ENCODE measurements at places on chromosomes 7 and 10.

DNA sequence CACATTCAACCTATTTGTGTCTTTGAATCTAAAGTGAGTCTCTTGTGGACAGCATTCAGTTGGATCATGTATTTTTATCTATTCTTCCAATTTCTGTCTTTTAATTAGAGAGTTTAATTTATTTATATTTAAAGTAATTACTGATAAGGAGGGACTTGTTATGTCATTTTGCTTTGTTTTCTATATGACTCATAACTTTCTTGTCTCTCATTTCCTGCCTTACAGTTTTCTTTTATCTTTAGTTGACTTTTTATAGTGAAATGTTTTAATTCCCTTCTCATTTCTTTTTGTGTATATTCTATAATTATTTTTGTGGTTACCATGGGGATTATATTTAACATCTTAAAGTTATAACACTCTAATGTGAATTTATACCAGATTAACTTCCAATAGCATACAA lies 7.3 kb upstream of the ZNF518A start:
- no peak for DNase-seq

DNA sequence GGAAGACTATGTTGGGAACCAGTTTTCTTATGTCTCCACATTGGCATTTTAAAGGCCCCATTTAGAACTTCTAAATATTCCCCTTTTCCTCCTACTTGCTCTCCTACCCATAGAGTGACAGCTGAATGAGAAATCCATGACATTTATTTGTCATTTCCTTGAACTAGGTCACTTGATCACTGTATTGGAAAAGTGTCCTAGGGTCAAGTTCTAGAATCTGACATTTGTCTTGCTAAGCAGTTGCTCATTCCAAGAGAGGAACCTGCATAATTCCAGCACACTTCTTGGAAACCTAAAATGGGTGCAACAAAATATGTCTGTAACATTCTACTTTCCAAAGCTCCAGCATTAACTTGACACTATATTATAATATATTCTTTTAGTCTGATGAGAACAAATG lies 3.6 kb upstream of the DPY19L1 start:
- DNase-seq = no peak

DNA sequence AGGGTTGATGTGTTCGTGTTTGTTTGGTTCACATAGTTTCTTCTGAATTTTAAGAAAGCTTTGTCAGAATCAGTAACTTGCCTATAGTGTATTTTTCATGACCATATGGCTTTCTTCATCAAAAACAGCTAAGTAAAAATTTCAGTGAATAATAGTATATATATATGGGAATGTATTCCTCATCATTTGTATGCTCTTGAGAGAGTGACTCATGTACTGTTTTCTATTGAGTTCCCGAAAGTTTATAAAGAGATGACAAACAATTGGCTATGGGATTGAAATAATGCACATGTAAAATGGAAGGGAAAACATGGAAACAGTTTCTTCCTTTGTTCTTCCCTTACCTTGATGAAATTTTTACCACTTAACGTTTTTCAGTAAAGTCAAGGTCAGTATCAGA lies 56.4 kb downstream of the KAT6B start:
- no peak for DNase-seq

- no peak for DNase-seq
These were observed 4.4 kb upstream of the FKBP9 start for GRCh38 chr7:32952876-32953275.

- no peak for DNase-seq
These were observed 50.2 kb upstream of the GNA12 start for GRCh38 chr7:2894118-2894940.

DNA sequence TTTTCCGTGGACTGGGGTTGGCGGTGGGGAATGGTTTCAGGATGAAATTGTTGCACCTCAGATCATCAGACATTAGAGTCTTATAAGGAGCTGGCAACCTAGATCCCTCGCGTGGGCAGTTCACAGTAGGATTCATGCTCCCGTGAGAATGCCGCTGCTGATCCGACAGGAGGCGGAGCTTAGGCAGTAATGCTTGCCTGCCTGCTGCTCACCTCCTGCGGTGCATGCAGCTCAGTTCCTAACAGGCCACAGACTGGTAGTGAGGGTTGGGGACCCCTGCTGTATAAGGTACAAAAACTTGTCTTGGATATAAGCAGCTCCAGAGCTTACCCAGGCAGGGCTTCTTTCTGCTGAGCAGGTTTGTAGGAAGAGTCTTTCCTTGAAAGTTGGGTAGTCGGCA lies 53.9 kb downstream of the SHH start:
- no peak for DNase-seq

DNA sequence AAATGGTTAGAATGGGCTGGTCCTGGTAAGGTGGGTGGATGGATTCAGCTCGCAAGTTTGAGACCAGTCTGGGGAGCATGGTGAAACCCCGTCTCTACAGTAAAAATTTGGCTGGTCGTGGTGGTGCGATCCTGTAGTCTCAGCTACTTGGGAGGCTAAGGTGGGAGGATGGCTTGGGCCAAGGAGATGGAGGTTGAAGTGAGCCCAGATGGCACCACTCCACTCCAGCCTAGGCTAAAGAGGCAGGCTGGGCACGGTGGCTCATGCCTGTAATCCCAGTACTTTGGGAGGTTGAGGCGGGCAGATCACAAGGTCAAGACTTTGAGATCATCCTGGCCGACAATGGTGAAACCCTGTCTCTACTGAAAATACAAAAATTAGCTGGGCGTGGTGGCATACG lies 15.3 kb downstream of the IFT22 start:
- no peak for DNase-seq

DNA sequence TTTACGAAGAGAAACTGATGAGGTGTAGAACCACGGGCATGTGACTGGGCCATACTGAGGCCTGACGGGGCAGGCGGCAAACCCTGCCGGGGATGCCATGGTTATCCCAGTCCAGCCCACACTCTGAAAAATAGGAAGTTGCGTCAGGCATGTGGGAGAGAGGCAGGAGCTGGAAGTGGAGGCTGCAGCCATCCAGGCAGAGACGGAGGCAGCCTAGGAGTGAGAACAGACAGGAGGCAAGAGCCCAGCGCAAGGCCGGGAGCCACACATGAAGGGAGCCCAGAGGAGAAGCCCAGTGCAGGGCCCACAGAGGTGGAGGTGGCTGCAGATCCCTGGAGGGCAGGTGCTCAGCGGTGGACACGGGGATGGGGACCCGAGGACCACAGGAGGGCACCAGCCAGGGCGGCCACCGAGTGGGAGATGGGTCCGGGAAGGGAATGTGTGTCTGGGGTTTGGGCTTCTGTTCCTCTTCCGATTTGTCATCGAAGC lies 175.2 kb upstream of the PPP2R2D start:
- no peak for DNase-seq

GRCh38 chr10:96389785-96390184 lies 31.0 kb upstream of the OPALIN start:
- no peak for DNase-seq

DNA sequence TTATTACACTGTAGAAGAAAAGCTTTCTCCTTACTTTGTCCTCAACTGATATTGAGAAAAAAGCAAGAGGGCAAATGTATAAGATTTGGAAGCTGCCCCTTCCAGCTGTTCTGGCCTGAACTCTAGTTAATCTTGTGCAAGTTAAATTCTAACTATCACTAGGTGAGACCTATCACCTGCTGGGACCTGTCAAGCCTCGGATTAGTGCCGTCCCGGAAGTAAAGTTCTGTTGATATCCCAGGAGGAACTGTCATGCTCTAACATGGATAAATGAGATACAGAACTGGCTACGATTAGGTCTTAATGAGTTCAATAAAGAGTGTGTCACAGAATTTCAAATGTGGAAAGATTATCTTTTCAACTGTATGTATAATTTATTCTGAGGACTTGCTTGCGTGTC lies 1.2 kb upstream of the BPGM start:
- DNase-seq = no peak

- DNase-seq = peak; percentile 20
These were observed 30.0 kb upstream of the SAMD9L start for GRCh38 chr7:93178213-93178612.

GRCh38 chr7:42854571-42855118 lies 57.2 kb downstream of the C7orf25 start:
- DNase-seq = no peak

- DNase-seq = no peak
These were observed 40.6 kb downstream of the TMEM60 start for GRCh38 chr7:77757589-77757988.

- DNase-seq = peak; percentile 39
These were observed 1.0 kb downstream of the CDK6 start for GRCh38 chr7:92835261-92835850.

DNA sequence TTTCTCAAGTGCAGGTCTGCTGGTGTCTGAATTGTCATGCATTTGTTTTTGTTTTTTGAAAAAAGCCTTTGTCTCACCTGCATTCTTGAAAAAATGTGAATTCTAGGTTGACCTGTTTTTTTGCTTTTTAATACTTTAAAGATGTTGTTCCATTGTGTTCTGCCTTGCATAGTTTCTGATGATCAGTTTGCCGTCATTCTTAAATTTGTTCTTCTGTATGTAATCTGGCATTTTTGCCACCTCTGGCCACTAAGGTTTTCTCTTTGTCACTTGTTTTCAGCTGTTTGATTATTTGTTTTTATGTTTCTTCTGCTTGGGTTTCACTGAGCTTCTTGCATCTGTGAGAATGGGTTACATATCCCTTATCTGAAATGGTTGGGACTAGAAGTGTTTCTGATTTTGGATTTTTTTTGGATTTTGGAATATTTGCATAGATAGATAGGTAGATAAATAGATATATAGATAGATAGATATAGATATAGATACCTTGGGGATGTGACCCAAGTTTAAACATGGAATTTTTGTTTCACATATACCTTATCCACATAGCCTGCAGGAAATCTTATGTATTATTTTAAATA lies 16.5 kb downstream of the MGMT start:
- DNase-seq = no peak

DNA sequence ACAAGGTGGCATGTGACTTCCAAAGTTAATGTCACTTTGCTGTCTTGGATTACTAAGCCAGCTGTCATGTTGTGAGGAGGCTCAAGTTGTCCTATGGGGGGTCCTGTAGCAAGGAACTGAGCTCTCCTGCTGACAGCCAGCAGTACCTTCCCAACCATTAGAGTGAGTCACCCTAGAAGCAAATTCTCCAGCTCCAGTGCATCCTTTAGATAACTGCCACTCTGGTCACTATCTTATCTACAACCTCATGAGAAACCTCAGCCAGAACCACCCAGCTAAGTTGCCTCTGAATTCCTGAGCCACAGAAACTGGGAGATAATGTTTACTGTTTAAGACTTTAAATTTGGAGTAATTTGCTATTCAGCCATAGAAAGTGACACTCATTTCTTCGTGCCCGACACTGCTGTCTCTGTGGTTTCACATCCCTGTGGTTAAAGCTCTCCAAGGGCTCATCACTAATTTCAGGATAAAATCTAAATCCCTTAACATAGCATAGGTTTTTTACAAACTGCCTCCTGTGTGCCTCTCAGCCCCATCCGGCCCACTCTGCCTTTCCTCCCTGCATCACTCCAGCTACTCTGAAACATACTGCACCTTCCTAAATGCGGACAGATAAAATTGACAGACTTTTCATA lies 83.5 kb downstream of the PRR15 start:
- DNase-seq = no peak

DNA sequence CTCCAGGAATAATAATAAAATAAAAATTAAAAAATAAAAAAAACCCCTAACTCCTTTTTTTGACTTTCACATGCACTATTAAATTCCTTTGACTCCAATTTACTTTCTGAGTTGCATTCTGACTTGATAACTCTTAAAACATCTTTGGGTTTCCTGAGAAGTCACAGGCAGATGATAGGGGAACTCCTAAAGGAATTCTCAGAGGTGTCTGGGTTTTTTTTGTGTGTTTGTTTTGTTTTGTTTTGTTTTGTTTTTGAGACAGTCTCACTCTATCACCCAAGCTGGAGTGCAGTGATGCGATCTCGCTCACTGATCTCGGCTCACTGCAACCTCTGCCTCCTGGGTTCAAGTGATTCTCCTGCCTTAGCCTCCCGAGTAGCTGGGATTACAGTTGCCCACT lies 52.7 kb upstream of the APBB1IP start:
- no peak for DNase-seq

GRCh38 chr10:115884331-115884730 lies 388.7 kb downstream of the GFRA1 start:
- DNase-seq = no peak

- peak; percentile 10 for DNase-seq
These were observed 87.3 kb downstream of the EVX1 start for GRCh38 chr7:27329909-27330308.

GRCh38 chr10:21449288-21449966 lies 76.1 kb downstream of the SKIDA1 start:
- no peak for DNase-seq

DNA sequence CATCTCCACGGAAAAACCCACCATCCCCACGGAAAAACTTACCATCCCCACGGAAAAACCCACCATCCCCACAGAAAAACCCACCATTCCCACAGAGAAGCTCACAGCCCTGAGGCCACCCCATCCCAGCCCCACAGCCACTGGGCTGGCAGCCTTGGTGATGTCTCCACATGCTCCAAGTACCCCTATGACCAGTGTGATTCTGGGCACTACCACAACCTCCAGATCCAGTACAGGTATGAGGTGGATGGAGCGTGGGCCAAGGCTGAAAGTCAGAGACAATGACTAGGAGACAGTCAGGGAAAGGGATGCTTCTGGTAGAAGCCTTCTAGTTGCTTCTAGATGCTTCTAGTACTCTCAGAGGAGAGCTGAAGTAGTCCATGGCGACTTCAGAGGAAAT lies 19.6 kb downstream of the ZAN start:
- no peak for DNase-seq

GRCh38 chr10:50033481-50033880 lies 34.3 kb upstream of the WASHC2A start:
- DNase-seq = no peak

GRCh38 chr10:95517536-95518454 lies 43.4 kb downstream of the SORBS1 start:
- no peak for DNase-seq

Measured in NCI-H1105 treated with DMSO at 0.1 percent for 48 hours (cell line).